ENCODE measurements at places on chromosomes 12 and 14. TPM values are rescaled to one million over a fixed set of nuclear protein-coding genes. Genes with fewer than 3 reads are reported as not detected.

- DNase-seq = no peak
These were observed 55.5 kb downstream of the SLC16A7 start for GRCh38 chr12:59651229-59651920.

- no peak for DNase-seq
These were observed 18.3 kb downstream of the KDM2B start for GRCh38 chr12:121562488-121562887.

- DNase-seq = no peak
These were observed 15.9 kb downstream of the GALNT8 start for GRCh38 chr12:4736091-4736490.

The SYNJ2BP gene
- 17.4 TPM for total RNA-seq

- DNase-seq = no peak
These were observed 47.6 kb upstream of the ATP2B1 start for GRCh38 chr12:89756194-89756584.

GRCh38 chr12:114396153-114396868, 9.6 kb downstream of the TBX5 start:
- DNase-seq = no peak

GRCh38 chr14:75123991-75124390, 2.9 kb downstream of the NEK9 start:
- DNase-seq = no peak

The ULK1 gene
- total RNA-seq = 168 TPM

DNA sequence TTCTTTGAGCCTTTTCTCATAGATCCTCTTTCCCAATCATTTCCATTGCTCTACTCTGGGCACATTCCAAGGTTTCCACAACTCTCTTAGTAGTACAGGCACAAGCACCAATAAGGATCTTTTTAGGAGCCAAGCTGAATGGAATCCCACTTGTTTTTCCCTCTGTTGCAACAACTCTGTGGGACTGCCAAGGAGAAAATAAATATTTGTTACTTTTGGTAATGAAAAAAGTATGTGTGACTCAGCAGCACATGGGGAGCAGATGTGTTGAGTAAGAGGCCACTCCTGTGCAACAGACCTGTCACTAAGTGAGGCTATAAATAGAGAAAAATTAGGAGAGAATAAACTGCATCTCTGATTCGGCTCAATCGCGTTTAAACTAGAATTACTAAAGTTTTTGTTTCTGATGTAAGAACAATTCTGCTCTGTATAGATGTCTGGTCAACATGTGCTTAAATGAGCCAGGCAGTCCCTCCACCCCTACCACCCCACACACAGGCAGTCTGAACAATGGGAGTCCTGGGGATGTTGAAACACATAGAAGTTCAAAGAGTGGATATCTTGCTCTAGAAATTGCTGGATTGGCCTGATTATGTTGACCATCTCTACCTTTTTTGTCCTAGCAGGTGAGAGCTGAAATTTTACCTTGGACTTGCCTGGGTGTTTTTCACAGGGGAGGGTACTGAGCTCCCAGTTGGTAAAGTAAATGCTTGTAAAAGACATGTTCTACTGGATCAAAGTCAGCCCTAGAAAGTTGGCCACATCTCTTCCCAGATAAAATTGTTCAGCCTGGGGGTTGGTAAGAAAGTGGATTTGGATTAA, 244.3 kb upstream of the NOVA1 start:
- DNase-seq = no peak

DNA sequence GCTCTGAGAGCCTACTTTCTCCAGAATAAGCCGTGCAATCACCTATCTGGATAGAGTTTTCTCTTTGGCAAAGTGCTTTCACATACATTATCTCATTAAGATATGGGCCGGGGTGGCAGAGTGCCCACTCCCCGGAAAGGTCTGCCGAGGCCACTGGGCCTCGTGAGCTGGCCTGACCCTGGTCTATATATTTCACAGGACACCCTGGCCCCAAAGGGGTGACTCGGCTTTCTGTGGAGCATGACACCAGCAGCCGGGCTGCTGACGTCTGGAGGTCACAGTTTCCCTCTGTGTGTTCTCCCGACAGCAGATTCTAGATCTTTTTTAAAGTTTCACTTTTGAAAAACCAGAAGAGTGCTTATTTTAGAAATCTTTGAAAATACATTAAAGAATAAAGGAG, 27.9 kb upstream of the ATP2A2 start:
- no peak for DNase-seq

GRCh38 chr12:107509421-107509820, 176.2 kb upstream of the PWP1 start:
- no peak for DNase-seq

DNA sequence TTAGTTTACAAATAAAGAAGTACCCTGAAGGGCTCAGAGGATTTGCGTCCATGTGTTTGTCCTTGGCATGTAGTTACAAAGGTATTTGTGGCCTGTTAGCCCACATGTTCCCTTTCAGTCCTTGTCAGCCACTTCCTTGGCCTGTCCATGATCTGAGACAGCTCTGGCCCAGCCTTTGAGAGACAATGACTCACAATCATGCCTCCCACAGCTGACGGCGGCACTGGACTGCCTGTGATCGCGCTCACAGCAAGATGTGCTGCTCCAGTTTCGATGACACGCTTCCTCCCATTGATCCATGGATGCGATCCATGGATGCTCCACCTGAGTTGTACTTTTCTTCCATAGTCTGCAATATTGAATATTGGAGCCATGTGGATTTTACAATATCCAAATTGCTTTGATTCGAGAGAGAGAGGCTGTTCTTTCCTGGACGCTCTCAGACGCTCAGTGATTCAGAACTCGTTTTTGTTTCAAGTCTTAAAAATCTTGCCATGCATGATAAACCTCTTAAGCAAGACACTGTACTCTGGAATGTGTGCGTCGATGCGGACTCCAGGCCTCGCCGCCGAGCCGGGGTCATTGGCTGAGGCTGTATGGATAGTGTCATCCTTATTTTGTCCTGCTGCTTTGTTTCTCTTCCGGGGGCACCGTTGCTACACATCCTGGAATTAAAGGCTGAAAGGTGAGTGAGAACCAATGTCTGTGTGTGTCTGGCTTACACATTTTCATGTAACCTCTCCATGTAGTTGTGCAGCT, 220.1 kb downstream of the GLT1D1 start:
- no peak for DNase-seq

DNA sequence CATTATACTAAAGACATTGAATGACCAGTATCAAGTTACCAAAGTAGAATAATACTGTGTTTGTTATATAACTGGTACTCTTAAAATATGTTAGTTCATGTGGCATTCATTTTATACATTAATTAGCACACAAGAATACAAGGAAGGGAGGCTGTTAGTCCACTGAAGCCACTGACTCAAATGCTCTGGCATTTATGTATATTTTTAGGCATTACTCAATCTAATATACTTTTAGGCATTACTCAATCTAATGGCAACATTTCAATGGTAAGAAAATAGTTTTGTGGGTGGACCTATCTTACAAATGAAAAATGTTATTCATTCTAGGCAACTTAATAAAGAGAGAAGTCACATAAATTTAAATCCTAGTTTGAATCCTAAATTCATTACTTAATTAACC, 874.4 kb upstream of the USP15 start:
- no peak for DNase-seq

- DNase-seq = peak; percentile 80
These were observed 118.4 kb upstream of the EVL start for GRCh38 chr14:99946652-99947489.

GRCh38 chr12:131919366-131920156, 9.5 kb upstream of the PUS1 start:
- no peak for DNase-seq

The C12orf54 gene
- total RNA-seq = not detected

- DNase-seq = no peak
These were observed 43.2 kb upstream of the PNMA1 start for GRCh38 chr14:73757381-73757780.

DNA sequence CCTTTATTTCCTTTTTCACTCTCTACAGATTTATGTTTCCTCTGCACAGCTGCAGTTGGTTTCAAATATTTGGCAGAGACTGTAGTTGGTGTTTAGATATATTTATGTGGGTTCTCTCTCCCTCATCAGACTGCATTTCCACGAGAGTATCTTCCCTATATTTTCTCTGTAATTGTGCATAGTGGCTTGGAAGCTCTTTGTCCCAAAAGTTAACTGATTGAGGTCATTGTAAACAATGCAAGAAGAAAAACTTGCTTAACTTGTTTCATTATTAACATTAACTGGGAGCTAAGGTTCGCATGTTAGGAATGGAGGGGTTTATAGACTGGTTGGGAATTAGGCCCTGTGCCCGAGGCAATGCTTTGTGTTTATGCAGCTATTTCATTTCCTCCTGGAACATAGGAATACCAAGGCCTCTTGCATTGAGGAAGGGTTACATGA, 216.9 kb upstream of the HMGA2 start:
- no peak for DNase-seq

DNA sequence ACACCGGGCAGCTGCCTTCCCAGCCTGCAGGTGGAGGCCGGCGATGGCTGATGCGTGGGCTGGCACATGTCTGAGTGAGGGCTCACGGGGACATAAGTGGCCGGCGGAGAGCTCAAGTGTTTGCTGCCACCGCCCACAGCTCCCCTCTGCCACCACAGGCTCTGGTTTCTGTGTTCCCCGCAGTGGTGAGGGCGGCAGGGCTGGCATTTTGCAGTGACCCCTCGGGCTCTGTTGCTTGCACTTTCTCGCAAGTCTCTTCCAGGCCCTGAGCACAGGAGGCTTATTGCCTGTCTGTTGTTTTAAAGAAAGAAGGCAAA, 271.0 kb upstream of the RTL1 start:
- DNase-seq = no peak

GRCh38 chr14:85508863-85509262, 21.1 kb upstream of the FLRT2 start:
- no peak for DNase-seq

DNA sequence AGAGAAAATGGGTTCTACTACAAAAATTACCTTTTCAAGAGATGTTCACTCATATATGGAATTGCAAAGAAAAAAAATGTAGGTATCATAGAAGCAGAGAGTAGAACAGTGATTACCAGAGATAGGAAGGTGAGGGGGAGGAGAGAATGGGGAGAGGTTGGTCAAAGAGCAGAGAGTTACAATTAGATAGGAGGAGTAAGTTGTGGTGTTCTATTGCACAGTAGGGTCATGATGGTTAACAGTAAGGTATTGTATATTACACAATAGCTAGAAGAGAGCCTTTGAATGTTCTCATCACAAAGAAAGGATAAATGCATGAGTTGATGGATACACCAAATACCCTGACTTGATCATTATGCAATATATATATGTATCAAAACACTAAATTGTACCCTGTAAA, 145.8 kb downstream of the TMEM117 start:
- no peak for DNase-seq

The KRT78 gene
- total RNA-seq = not detected

- no peak for DNase-seq
These were observed 47.1 kb upstream of the STON2 start for GRCh38 chr14:81447021-81447764.

GRCh38 chr12:65556676-65557437, 267.4 kb upstream of the HMGA2 start:
- peak; percentile 86 for DNase-seq

DNA sequence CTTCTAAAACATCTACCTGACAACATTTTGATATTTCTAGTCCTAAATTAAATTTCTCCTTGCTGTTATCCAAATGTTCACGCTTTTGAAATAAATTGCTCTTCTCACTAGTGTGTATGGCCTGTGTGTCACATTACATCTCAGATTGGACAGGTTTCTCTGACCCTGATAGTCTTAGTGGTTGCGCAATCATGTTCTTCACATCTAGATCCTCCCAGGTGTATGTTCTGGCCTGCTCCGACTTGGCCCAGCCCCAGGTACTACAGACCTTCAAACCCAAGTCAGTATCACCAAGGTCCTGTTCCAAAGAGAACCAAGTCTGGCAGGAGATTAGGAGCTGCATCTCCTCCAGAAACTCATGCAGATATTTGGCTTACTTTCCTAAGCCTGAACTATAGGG, 209.5 kb downstream of the ASCL1 start:
- no peak for DNase-seq

DNA sequence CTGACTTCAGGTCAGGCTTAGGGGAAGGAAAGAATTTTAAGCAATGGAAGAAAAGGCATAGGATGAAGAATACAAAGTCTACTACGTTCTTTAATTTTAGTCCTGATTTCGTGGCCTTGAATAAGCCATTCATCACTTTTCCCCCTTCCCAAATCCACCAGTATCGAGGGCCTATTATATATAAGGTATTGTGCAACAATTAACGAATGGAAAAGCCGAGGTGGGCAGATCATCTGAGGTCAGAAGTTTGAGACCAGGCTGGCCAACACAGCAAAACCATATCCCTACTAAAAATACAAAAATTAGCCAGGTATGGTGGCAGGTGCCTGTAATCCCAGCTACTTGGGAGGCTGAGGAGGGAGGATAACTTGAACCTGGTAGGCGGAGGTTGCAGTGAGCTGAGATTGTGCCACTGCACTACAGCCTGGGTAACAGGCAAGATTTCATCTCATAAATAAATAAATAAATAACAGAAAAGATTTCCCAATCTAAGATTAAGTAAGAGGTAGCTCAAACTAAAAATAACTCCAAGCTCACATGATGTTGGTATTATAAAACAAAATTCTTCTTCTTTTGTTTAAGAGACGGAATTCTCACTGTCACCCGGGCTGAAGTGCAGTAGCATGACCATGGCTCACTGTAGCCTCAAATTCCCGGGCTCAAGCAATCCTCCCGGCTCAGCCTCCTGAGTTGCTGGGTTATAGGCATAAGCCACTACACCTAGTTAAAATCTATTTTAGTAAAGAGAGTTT, 58.3 kb upstream of the NR2C1 start:
- no peak for DNase-seq

DNA sequence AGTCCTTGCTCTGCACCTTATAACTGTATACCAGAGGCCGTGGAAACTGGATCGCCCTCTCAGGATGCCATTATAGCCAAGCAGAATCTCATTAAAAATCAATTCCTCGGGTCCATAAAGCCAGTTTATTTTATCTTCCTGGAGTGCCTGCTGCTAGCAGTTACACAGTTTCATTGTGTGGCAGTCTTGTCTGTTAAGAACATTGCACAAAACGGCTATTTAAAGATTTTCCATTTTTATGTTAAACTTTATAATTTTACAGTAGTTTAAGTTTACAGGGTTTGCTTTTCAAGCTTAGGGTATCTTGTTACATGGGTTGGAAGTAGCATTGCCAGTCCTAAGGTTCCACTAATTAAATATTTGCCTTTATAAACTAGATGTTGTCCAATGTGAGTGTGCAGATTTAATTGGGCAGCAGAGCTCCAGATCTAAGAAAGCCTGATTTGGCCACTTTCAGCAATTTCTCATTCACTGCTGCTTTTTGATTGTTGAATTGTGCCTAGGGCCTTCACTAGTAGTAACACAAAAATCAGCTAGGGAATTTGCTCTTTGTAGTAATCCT, 17.0 kb downstream of the TMEM30B start:
- DNase-seq = no peak

The EGLN3 gene
- total RNA-seq = 1.9 TPM

All from glutamatergic neuron (in vitro differentiated cells).